ENCODE measurements at places on chromosomes 1 and 21. TPM values are rescaled to one million over a fixed set of nuclear protein-coding genes. Genes with fewer than 3 reads are reported as not detected.

DNA sequence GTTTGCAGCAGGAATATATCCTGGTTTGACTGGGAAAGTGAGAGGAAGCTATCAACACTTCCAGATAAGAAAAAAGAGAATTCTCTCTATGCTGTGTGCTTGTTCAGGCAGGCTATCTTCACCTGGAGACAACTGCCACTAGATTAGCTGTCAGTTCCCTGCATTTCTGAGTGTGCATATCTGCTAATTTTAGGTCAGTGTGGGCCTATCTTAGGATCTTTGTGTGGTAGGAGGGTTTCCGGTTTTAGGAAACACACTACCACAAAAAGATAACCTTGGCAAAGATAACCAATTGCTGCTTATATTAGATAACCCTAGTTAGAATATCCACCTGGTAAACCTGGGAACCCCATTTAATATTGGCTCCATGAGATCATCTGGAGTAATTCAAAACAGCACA lies 22.5 kb upstream of the GBP5 start:
- ATAC-seq = no peak

- no peak for ATAC-seq
These were observed 207.0 kb upstream of the MAP1LC3C start for GRCh38 chr1:242205622-242206489.

DNA sequence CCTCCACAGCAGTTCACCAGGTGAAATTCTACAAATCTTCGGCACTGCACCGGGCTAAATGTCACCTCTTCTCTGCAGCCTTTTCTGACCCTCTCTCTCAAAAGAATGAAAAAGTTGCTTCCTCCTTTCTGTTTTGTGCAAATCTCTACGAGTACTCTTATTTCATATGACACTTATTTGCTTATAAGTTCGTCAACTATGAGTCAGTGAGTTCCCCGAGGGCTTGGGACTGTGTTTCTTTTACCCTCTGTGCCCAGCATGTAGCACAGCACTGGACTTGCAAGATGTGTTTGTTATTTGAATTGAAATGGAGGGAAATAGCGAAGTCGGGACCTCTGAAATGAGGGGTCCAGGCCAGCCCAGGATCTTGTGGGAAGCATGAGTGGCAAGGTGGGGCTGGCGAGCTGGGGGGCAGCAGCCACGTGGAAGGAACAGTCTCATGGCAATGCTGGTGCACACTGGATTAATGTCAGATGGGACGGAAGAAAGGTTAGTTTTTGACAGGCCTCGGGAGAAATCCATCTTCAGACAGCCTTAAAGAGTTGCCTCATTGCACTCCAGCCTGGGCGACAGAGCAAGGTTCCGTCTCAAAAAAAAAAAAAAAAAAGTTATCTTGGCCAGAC lies 6.2 kb downstream of the SLC6A9 start:
- ATAC-seq = peak; percentile 24

DNA sequence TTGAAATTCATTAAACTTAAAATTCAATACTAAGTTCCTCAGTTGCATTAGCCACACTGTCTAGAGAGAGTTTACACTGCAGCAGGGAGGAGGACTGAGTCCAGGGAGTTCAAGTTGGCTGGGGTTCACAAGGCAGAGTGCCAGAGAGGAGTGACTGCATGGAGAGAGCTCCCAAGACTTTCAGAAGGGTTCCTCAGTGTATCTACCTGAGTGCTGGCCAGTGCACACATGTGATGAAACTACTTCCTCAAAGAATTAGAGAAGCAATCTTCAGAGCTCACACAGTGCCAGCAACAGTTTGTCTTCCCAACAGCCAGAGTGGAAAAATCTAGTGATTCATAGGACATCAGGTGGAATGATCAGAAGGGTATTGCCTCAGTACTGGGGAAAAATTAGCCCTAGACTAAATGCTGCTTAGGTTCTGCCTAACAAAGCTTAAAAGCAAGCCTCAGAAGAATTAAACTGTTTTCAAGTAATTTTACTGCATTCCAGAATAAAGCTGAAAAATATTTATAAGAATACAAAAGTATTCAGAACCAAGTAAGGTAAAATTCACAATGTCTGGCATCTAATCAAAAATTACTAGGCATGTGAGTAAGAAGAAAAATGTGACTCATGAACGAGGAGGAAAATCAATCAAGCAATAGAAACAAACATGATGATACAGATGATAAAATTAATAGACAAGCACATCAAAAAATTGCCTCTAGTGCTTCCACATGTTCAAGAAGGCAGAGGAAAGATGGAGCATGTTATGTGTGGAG lies 10.4 kb upstream of the WNT3A start:
- ATAC-seq = peak; percentile 50

DNA sequence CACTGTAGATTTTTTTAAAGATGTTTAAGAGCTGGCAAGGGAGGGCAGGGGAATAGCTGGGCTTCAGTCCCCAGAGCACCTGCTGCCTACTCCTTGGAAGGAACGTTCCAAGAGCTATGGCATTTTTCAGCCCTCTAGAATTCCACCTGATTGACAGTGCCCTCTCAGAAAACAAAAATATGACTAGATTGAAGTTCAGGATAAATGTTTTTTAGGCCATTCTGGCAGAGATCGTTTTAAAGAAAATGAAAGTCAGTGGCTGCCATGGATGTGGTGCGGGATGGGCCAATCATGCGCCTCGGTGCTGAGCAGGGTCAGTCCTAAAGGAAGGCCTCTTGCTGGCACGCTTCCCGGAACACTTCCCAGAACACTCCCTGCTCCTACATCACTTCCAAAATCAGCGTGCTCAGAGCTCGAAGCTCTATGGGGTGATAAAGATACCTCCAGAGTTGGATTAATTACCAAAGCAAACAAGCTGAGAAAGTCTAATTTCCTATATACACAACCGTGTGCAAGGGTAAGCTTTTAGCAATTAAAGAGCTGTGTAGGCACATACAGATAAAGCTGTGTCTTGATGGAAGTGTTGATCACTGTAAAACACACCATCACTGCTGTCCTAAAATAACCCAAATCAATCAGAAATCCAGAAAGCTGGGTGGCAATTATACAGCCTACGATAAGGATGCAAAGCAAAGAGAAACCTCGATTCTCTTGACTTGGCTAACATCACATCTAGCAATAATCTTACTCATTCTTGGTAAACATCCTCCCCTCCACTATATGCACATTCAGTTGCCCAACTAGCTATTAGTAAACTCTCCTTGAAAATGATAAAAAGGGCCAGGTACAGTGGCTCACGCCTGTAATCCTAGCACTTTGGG lies 34.6 kb downstream of the TGFBR3 start:
- ATAC-seq = peak; percentile 77

GRCh38 chr1:245684166-245684565 lies 529.4 kb downstream of the KIF26B start:
- ATAC-seq = no peak

DNA sequence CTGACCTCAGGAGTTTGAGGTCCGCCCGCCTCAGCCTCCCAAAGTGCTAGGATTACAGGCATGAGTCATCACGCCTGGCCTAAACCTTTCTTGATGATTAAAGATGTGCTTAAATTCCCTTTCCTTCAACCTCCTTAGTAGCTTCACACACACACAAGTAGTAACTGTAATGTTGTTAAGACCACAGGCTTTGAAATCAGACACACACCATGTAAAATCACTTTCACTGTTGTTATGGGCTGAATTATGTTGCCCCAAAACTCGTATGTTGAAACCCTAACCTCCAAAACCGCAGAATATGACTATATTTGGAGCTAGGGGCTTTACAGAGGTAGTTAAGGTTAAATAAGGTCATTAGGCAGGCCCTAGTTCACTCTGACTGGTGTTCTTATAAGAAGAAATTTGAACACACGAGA lies 180.2 kb downstream of the NR5A2 start:
- ATAC-seq = no peak

GRCh38 chr1:171754971-171755370 lies 13.1 kb upstream of the VAMP4 start:
- no peak for ATAC-seq

- ATAC-seq = no peak
These were observed 215.1 kb upstream of the FGGY start for GRCh38 chr1:59081795-59082194.

GRCh38 chr1:78210175-78210574 lies 164.4 kb downstream of the GIPC2 start:
- peak; percentile 40 for ATAC-seq

DNA sequence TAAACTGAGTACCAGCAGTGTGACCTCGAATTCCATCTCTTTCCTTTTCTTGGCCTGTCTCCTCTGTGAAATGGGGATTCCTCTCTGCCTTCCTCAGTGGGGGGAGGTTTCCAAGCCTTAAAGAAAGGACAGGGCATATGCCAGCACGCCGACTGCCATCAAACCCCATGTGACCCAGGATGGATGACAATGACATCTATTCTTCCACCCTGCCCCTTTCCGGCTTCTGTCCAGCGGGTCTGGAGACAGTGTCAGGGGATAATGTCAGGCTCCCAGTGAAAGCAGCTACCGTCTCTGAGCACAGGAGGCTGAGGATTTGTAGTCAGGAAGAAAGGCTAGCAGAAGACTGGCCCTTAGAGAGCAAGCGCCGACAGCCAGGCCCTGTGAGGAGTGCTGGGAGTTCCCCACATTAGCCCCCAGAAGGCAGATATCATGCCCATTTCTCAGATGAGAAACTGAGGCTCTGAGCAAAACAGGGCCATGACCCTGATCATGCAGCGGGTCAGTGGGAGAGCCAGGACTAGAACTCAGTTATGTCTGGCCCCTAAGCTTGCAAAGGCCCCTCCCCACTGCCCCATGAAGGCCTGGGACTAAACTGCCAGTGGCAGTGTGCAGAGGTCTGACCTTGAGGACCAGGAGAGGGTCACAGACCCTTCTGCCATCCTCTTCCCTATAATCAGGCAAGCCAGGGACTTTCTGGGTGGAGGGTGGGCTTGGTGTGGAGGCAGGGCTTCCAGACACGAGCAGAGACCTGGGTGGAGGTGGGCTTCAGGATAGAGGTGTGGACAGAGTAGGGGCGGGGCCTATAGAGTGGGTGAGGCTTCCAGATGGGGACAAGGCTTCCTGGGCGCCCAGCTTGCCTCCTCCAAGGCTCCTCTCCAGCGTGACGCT lies 30.1 kb downstream of the CDCA8 start:
- ATAC-seq = no peak

GRCh38 chr21:45582128-45582527 lies 39.9 kb upstream of the SLC19A1 start:
- ATAC-seq = no peak

C1orf210 gene
- 15.2 TPM for total RNA-seq

KAZN gene
- 33.9 TPM for total RNA-seq

ABCA4 gene
- 0.08 TPM for total RNA-seq

CALML6 gene
- total RNA-seq = 0.20 TPM

SCCPDH gene
- total RNA-seq = 2.8 TPM

IL12RB2 gene
- total RNA-seq = 1.3 TPM

PHTF1 gene
- total RNA-seq = 3.4 TPM

RCSD1 gene
- 2.4 TPM for total RNA-seq

TMEM240 gene
- total RNA-seq = not detected

ROR1 gene
- total RNA-seq = 4.4 TPM

Data from esophagus mucosa (tissue), 1 donor.